ENCODE measurements at places on chromosomes 5 and 9.

GRCh38 chr9:133647148-133647547 lies 11.0 kb downstream of the DBH start:
- no peak for DNase-seq

DNA sequence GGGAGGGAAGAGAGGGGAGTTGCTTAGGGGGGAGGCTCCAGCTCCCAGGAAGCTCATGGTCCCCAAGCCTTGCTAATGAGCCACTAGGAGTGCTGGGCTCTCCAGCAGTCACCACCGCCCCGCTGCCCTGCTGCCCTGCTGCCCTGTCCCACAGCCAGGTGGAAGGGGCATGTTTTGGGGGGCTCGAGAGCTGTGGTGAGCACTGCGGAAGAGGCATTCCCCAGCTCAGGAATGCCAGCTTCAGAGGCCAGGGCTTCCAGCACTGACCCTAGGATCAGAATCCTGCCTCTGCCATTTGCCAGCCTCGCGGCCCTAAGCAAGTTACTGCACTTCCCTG lies 16.9 kb downstream of the SLC6A7 start:
- DNase-seq: no peak

DNA sequence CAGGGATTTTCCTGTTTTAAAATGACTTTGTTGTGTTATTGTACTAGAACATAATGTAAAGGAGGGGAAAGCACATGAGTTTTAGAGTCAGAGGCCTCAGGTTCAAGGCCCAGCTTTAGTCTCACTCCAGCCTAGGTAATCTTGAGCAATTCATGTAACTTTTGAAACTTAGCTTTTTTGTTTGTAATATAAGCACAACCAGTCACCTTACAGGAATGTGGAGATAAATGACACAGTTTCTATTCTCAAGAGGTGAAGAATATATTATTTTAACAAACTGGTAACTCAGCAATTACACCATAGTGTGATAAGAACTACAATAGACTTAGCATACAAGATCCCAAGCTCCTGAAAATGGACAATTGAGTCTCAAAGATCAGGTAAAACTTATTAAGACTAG lies 51.2 kb downstream of the ADAMTS19 start:
- DNase-seq: peak; percentile 3

GRCh38 chr9:101574731-101575333 lies 19.9 kb downstream of the PPP3R2 start:
- DNase-seq: no peak

DNA sequence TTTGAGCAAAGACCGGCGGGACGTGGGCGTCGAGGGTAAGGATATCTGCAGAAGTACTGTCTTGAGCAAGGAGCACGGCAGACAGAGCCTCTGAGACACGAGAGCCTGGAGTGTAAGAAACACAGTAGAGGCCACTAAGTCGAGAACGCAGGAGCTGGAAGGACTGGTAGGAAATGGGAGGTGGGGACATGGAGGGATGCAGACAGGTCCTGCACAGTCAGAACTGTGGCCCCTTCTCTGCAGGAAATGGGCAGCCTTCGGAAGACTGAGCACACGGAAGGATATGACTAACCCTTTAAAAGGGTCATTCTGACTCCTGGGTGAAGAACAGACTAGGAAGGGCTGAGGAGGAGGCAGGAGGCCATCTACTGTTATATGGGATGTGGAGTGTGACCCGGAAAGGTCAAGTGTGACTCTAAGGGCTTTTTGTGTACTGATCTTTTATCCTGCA lies 1.4 kb upstream of the CAMSAP1 start:
- peak; percentile 61 for DNase-seq

DNA sequence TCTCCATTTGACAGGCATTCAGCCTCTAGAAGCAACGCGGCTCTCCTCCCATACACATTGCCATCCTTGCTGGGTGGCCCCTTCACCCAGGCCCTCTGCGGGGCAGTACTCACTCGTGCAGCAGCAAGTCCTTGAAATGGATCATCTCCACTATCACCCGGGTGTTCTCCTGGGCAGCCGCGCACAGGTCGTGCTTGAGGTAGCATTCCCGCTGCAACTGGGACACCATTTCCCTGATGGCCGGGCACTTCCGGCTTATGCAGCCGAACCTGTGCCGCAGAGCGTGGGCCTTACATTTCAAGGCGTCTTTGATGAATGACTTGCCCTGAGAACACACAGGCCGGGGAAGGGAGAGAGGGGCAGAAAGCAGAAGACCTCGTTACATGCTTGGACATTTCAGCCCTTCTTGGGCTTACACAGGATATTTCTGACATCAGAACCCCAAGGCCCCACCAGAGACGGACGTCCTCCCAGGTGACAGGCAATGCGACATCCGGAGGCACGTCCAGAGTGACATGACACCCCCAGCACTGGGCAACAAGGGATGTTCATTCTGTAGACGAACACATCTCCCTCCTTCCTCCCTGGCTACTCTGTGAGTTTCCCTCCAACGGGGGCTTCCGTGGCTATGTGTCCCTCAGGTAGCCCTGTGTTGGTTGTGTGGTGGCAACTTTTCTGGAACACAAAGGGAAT lies 5.0 kb downstream of the STC2 start:
- DNase-seq: no peak

- DNase-seq: no peak
Measured at GRCh38 chr5:55027595-55027994, 3.5 kb downstream of the GZMK start.

- peak; percentile 76 for DNase-seq
Measured at GRCh38 chr9:114804505-114804904, 1.3 kb downstream of the TNFSF15 start.

DNA sequence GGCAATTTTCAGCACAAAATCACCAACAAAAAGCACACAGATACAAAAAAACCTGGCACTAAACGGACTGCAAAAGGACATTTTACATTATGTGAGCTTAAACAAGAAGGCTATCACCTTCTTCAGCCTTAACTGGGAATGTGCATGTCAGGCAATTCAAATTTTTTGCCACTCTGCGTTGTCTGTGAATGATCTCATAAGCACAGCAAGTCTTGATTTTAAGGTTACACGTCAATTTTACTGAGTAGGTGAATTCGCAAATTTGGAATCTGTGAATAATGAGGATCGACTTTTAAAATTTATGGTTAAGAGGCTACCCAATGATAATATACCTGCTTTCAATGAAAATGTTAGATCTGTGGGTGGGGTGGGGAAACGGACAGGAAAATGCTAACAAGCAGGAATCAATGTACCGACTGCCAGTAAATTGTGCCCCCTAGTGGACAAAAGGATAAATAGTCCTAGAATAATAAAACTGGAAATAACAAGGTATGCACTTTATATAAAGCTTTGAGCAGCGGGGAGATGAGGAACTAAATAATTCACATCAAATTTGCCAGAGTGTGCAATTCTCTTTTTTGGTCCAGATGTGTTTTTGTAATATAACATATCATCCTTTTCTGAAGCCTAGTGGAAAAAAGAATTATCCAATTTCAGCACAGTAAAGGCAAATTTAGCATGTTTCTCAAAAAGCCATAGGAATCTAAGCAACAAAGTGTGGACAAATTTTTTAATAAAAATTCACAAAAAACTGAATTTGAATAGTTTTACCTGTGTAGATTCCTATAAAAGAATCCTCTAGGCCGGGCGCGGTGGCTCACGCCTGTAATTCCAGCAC lies 20.5 kb downstream of the EQTN start:
- peak; percentile 54 for DNase-seq

DNA sequence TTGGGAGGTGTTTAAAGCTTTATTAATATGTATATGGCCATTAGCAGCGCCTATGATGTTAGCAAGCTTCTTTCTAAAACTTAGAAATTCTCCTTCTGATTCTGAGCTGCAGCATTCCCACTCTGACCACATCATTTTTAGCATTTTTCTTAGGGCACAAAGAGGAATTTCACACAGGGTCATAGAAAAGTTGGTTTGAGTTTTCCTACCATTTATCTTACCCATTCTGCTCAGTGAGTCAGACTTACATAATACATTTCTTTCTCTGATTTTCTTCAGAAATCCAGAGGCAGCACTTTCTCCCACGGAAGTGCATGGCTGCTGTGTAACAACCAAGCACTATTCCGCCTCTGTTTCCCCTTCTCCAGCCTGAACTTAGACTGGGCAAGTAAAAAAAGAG lies 246.6 kb downstream of the ARL15 start:
- DNase-seq: peak; percentile 66

- DNase-seq: peak; percentile 32
Measured at GRCh38 chr5:82174128-82174918, 103.8 kb downstream of the RPS23 start.

DNA sequence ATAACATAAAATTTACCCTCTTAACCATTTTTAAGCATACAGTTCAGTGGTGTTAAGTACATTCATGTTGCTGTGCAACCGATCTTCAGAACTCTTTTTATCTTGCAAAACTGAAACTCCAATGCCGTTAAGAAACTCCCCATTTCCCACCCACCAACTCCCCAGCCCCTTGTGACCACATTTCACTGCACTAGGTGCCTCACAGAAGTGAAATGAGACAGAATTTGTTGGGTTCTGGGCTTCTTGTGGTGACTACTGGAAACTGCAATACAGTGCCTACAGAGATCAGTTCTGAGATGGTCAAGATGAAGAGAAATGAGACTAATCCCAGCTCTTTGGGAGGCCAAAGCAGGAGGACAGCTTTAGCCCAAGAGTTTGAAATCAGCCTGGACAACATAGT lies 202.1 kb upstream of the SLC30A5 start:
- no peak for DNase-seq

DNA sequence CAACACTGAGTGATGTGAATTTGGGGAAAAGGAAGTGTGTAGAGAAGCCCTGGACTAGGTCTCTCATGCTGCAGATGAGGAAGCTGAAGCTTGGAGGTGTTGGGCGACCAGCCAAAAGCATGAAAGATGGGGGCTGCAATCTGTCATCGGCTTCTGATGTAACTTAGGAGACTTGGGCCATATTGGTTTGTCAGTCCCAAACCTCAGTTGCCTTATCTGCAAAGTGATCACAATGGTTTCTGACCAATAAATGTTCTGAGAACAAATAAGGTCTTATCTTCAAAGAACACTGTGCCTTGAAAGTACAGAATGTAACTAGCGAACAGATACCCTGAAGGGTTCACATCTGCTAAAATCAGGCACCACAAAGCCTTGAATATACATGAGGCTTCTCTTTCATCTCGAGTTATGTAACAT lies 198.4 kb upstream of the NR3C1 start:
- DNase-seq: no peak

- DNase-seq: no peak
Measured at GRCh38 chr9:8514760-8515159, 715.2 kb upstream of the DMAC1 start.

DNA sequence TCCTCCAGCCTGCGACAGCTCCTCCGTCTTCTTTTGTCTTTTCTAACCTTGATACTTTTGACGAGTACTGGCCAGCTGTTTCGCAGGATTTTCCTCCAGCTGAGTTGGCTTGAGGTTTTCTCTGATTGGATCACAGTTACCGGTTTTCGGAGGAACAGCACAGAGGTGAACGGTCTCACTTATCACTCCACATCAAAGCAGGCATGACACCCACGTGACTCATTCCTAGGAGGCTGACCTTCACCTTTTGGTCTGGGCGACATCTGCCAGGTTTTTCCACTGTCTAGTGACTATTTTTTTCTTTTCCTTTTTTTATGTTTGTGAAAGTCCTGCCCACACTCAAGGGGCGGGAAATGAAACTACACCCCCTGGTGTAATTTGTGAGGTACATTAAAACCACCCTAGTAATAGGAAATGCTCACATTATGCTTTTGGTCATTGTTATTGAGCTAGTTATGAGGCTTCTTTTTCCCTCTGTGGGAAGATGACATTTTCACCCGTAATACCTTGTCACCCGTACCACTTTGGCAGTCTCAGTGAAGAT lies 319.2 kb downstream of the GADD45G start:
- no peak for DNase-seq

DNA sequence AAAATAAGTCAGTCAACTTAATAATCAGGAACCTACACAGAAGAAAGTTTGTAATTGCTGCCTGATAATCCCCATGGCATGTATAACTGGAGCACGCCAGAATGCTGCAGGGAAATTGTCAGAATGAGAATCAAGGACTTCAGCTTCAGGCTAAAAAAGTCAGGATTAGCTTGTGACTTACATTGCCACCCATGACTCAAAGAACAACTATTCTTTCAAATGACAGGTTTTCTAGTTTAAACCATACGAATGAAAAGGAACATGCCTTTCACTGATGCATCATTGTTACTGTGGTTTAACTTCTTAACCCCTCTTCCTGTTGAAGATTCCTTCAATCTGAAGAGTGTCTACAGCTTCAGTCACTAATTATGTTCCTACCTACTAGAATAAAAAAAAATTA lies 112.4 kb downstream of the ISL1 start:
- peak; percentile 94 for DNase-seq

- peak; percentile 21 for DNase-seq
Measured at GRCh38 chr9:108671176-108671575, 184.6 kb downstream of the ACTL7B start.

- DNase-seq: no peak
Measured at GRCh38 chr5:104859437-104859836, 1296.8 kb upstream of the NUDT12 start.

GRCh38 chr9:92402360-92402759 lies 2.0 kb downstream of the OGN start:
- DNase-seq: peak; percentile 26

DNA sequence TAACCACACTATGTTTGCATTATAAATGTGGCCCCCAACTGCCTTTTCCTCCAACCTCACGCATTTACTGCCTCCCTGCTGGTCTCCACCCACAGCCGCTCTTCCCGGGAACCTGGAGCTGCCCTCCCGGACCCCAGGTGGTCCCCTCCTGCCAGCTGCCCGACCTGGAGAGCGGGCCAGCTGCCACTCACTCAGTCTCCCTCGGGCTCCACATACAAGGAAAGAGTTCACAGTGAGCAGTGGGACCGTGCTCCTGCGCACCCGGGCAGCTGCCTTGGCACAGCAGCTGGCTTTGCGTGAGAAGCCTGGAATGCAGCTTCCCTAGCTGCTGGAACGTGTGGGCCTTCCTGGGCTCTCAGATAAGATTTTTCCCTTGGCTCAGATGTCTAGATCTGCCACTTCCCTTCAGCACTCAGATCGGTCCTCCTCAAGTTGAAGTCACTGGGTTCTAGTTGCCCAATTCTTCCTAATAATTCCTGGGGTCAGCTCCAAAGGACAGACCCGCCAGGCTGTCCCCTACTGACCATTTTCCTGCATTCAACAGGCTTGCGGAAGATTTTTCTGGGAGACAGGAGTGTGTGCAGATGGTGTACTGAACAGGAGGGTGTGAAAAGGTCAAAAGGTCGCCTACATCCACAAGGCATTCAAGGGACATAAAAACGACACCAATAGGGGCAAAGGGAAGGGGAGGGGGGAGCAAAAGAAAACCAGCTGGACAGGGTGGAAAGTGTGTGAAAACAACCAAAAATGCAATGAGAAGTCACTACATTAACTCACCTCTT lies 69.1 kb downstream of the MYO10 start:
- DNase-seq: no peak

GRCh38 chr5:137896560-137896959 lies 7.3 kb downstream of the PKD2L2 start:
- DNase-seq: no peak

- DNase-seq: no peak
Measured at GRCh38 chr5:176744584-176744965, 65.8 kb upstream of the UNC5A start.

All from HT1080 (cell line).